ENCODE measurements at places on chromosomes 2 and 18.

- no peak for DNase-seq
Observed at GRCh38 chr2:11023326-11024258, 111.9 kb downstream of the KCNF1 start.

- DNase-seq: no peak
Observed at GRCh38 chr2:152387041-152387440, 52.1 kb downstream of the FMNL2 start.

DNA sequence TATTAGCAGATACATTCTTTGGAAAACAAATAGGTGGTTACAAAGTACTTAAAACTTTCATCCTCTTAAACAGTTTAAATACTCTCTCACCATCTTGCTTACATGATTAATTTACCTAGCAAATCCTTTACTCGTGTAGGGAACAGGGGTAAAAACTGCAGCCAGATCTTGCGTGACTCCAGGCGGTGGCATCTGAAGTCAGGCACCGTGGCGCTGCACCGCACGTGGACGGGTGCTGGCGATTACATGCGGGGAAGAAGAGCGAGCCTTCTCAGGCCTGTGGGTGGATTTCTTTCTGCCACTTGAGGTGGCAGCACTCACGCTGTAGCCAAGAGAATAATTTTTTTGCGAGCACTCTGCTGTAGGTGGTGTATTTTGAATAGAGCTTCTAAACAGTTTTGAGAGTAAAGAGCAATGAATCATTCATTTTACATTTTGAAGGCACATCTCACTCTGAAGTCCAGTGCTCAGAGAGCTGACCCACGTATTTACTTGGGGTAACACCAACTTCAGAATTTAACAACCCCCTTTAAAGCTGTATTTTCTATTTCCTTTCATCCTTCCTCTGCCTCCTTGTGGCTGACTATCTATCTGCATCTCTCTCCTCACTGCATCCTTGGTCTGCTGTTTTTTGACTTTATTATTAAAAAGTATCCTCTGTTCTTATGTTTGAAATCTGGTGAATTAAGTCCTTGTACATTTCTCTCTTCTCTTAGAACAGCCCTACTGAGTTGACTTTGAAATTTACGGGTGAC lies 68.9 kb downstream of the EPAS1 start:
- no peak for DNase-seq

GRCh38 chr2:88838165-88838635 lies 146.7 kb downstream of the RPIA start:
- DNase-seq: no peak

DNA sequence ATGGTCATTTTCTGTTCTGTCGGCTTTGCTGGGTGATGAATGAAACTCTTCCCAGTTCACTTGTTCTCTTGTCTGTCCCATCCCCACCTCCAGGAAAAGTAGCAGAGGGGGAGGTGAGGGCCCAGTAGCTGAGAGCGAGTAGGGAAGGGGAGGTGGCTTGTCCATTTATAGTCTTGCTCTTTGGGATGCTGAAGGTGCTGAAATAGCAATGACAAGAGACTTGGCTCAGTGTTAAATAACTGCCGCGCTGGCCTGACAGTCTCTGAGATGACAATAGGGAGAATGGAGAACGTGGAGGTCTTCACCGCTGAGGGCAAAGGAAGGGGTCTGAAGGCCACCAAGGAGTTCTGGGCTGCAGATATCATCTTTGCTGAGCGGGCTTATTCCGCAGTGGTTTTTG lies at the start of gene SMYD1:
SMYD1 (plus strand) TSS at position 228 of the 400 bp plus-strand sequence; CDS start at position 268, 40 bp downstream.
- no peak for DNase-seq
